ENCODE measurements at places on chromosomes 1 and 21.

DNA sequence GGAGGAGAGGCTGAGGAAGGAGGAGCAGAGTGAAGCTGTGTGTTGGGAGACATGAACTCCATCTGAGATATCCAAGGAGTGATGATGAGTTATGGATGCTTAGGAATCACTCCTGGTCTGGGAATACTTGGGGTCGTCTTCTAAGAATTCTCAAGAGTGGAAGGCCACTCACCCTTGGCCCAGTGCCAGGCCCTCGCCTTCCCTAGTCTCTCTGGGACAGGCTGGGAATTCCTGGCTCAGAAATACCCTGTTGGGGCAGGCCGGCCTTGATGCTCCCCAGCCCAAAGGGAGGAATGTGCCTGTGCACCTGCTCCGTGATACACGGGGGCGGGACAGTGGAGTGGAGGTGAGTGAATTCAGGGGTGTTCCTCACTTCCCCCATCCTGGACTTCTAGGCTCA is 12.6 kb upstream of the LMNA start:
- no peak for ATAC-seq

GRCh38 chr1:227999056-227999930 is 7.5 kb upstream of the WNT3A start:
- peak; percentile 93 for ATAC-seq

DNA sequence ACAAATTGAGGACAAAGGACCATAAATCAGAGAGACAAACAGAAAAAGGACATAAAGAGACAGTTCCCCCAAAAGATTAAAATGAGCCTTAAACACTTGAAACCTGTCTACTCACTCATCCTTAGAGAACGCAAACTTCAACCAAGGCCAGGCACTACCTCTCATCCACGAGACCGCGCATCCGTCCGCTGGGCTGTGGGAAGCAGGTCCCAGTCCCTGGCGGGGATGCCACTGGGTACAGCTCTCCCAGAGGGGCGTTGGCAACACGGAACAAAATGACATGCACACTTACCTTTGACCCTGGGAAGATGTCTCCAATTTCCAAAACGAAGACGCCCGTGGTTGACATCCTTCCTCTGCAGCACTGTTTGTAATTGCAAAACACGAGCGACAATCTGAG is 16.5 kb upstream of the ADARB1 start:
- ATAC-seq: no peak

DNA sequence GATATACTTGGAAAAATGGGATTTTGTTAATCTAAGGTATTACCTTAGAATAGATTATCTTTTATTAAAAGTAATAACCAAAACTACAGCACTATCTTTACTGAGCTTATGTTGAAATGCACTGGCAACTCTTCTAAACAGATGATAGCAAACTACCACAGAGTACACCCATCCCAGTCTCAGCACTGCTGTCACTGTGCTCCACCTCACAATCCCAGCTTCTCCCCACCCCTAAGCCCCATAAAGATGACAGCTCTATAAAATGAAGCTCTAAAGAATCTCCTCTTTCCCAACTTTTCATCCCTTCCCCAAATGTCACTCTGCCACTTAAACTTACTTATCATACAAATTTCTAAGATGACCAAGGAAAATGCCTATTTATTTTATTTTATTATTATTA is 6.4 kb downstream of the DSTYK start:
- ATAC-seq: peak; percentile 56

DNA sequence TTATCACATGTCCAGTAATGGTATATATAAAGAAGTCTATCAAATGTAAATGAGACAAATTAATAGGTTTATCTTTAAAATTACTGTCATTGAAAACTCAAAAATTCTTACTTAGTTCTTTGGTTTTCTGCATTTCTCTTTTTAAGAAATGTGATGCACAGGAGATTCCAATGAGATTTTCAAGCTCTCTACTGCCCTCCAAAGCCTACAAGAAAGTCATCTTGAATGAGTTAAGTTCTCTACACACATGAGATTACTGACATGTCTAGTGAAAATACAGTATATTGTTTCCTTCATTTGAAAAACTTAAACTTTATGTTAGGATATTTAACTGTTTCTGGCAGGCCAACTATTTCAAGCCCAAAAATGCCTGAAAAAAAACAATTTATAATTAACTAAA is 68.8 kb downstream of the ITGB3BP start:
- ATAC-seq: peak; percentile 53

GRCh38 chr1:177010211-177010825 is 154.2 kb downstream of the ASTN1 start:
- ATAC-seq: no peak

GRCh38 chr21:40454057-40454456 is 392.9 kb downstream of the DSCAM start:
- ATAC-seq: no peak

- no peak for ATAC-seq
Observed at GRCh38 chr1:192977089-192977706, 82.0 kb downstream of the UCHL5 start.

GRCh38 chr1:38235705-38236104 is 189.1 kb upstream of the POU3F1 start:
- no peak for ATAC-seq

- peak; percentile 96 for ATAC-seq
Observed at GRCh38 chr1:174040387-174040786, 18.2 kb upstream of the RC3H1 start.

GRCh38 chr1:76892675-76893074 is 25.4 kb downstream of the ST6GALNAC5 start:
- no peak for ATAC-seq

DNA sequence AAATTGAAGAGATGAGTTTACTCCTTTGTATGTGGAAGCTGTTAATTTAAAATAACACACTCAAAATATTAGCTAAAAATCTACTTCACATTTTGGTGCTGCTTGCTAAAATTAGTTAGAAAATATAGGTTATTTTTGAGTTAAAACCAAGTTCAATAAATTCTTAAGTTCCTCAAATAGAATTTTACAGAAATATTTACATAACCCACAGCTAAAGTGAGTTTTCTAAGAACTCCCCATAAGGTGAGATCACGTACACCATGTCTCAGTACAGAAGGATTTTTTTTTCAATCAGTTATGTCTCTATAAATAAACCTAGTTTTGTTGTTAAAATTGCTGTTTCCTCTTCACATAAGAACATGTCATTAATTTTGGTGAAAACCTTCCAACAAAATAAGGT is 108.0 kb downstream of the SDCCAG8 start:
- ATAC-seq: no peak

DNA sequence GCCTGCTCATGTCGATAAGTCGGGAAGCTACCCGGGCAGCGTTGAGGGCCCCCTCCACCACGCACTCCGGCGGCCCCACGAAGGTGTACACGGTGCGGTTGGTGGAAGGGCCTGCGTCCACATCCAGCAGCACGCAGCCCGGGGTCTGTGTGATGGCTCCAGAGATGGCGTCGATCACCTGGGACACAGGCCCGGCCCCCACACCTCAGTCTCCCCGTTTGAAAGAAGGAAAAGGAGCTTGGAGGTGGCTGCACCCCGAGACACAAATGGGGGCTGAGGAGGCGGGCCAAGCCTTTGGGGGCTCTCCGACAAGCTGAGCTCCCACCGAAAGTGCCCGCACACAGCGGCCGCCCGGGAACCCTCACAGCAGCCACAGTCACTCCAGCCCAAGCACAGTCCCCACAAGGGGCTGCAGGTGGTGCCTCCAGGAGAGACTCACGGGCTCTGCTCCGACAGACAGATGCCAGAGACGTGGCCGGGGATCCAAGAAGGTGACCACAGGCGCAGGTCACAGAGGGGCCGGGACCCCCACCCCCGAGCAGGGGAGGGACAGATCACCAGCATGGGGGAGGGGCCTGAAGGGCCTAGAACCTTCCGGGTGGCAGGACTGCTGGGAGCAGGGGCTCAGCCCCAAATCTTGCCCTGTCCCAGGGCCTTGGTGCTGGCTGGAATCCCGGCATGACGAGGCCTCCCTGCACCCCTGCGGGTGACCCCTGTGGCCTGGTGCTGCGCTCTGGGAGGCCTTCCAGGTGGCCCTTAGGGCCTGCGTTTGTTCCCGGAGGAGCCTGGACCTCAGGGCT is 1.0 kb downstream of the FTCD start:
- no peak for ATAC-seq

GRCh38 chr1:231508497-231508896 is 20.0 kb upstream of the TSNAX start:
- ATAC-seq: no peak

DNA sequence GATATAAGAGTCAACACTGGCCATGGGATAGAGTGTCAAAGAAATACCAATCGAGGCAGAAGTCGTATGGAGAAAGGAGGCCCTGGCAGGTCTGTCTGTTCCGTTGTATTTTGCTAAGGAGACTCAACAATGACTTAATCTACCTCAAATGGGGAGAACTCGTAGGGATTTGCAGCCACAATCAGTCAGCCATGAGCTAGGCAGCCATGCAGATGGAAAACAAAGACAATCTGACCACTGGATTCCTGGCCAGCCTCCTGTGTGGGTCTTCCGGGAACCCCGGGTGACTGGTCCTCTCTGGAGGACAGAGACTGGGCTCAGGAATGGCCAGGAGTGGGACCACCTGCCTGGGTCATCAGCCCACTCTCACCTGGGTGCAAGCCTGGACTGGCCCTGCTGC is 167.8 kb downstream of the ETS2 start:
- no peak for ATAC-seq

DNA sequence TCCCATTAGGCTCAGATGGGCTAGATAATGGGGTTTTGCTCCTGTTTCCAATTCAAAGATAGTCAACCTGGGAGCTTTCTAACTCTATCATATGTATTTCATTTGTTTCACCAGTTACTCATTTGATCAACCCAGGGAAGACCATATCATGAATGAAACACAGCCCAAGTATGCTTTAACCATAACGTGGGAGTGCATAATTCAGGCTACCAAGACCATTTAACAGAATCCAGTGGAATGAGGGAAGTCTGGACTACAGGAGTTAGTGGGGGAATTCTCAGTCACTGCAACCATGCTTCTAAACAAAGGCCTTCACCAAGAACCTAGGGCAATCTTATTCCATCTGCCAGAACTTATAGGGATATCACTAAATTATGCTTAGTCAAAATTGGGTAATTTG is 15.0 kb upstream of the SLC16A1 start:
- no peak for ATAC-seq

DNA sequence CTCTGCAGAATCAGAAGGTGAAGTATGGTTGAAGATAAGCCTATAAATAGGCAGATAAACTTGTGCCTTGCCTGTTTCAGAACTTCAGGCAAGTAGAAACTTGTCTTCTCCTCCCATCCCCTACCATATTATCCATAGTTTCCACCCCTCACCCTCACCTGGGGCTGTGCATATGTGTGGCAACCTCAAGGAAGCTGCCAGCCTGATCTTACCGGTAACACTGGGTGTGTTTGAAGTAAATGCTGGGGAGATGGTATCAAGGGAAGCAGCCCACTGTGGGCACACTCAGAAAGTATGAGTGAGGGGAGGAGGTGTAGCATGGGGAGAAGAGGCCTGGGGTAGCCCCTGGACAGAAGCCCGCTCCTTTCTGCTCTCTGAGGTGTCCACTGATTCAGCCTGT is 14.5 kb downstream of the VANGL2 start:
- no peak for ATAC-seq

DNA sequence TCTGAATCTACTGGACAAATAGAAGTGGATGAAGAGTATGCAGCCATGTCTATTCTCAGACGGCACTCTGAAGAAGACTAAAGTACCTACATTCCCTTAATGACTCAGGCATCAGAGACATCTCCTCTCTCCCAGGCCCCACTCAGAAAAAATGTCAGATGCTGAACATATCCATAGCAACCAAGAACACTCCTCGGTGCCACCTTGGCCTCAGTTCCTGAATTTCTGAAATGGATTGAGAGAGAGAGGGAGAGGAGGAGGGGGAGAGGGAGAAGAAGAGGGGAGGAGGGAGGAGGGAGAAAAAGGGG is 16.0 kb upstream of the OVAAL start:
- ATAC-seq: peak; percentile 73

- ATAC-seq: peak; percentile 75
Observed at GRCh38 chr1:214566158-214567104, 15.0 kb upstream of the PTPN14 start.

GRCh38 chr1:98888869-98889268 is 115.8 kb downstream of the PLPPR5 start:
- no peak for ATAC-seq

GRCh38 chr1:75731881-75732280 is 7.4 kb downstream of the ACADM start:
- ATAC-seq: no peak

DNA sequence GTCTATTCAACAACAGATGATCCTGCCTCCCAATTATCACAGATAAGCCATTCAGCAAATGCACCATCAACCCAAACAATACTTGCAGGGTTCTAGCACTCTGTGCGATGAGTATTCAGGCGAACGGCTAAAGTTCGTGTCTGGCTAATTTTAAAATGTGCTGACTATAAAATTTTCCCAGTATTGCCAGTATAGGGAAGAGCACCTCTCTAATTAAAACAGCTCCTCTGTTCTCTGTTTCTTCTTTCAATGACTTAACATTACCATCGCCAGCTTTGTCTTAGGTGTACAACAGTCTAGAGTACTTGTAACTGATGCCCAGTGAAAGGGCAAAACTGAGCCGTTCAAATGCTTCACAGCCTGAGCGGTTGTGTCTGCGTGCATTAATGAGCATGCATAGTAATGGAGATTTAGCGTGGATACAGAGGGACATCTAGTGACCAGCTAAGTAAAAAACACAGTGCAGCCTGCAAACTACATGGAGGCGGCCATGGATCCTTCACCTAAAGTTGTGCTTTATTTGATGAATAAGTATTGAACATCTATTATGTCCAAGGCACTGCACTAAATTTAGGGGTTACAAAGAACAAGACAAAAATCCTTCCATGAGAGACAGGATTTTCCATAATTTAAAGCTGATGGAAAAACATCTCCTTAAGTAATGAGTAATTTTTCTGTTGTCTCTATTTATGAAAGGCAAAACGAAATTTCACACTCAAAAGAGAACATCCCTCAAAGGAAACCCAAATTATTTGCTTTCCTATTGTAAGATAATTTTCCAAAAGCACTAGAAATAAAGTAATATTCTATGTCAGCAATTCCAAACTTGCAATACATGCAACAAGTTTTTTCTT is 120.0 kb downstream of the SETD4 start:
- peak; percentile 100 for ATAC-seq

DNA sequence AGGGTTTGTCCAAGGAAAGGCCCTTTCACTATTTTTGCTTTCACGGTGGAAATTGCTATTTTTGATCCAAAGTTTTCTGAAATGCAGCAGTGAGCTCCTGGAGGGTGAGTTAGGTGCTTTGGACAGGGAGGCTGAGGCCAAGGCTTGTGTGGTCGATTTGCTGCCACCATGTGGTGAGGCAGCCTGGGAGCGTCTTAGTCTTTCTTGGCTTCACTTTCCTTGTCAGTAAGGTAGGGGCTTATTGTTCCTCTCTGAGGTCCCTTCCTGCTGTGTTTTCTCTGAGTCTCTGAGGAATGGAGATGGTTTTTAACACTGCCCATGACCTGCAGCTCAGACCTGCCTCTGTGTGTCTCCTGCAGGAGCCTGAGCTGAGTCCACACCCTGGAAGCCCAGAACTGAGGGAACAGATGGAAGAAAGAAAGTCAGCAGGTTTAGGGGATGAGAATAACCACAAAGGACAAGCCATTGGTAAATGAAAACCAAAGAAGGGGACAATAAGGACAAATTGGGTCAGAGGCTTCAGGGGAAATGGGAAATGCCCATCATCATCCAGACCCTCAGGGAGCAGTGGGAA is 20.1 kb upstream of the S100A10 start:
- peak; percentile 86 for ATAC-seq
